ENCODE measurements at places on chromosomes 6 and 20. TPM values are rescaled to one million over a fixed set of nuclear protein-coding genes. Genes with fewer than 3 reads are reported as not detected.

ABHD12 gene
- 29.4 TPM for total RNA-seq

FITM2 gene
- total RNA-seq = 6.8 TPM

STMND1 gene
- total RNA-seq = not detected

CCHCR1 gene
- 9.6 TPM for total RNA-seq

FOXQ1 gene
- not detected for total RNA-seq

All from dermis lymphatic vessel endothelial cell (primary cell).